ENCODE measurements at places on chromosomes 5 and 9.

- DNase-seq: no peak
These were observed 65.0 kb downstream of the AGTPBP1 start for GRCh38 chr9:85676790-85677189.

- peak; percentile 4 for DNase-seq
These were observed 8.2 kb downstream of the UNC5A start for GRCh38 chr5:176818391-176819098.

DNA sequence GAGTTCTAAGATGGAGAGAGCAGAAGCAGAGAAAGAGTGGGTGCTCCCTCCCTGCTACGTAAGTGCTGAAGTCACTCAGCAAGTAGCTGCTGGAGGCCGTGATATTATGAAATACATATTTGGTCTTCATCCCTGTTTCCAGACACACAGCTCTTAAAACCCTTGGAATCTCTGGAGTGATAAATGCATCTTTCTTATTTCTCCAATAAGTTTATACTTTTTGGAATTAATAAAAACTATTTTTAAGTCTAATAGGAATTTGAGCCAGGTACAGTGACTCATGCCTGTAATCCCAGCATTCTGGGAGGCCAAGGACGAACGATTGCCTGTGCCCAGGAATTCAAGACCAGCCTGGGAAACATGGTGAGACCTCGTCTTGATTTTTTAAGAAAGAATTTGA lies 60.6 kb downstream of the AUH start:
- DNase-seq: no peak

- DNase-seq: no peak
These were observed 163.2 kb upstream of the ADAMTS16 start for GRCh38 chr5:4976902-4977301.

- peak; percentile 72 for DNase-seq
These were observed 27.4 kb downstream of the QRFP start for GRCh38 chr9:130869250-130869649.

DNA sequence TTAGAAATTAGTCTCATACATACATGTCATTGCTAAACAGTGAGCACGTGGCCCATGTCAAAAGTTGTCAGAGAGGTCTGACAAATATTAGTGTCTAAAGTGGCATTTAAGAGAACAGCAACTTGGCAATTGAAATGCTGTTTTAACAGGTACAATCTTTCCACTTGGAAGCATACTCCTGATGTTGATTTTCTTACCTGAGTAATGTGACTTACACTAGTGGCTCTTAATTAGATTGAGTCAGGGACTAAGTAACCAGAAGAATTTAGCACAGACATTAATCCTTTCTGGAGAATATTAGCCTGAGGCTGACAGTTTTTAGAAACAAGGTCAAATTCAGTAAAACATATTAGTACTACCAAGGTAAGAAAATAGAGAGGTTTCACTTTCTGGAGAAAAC lies 357.0 kb upstream of the ZNF608 start:
- DNase-seq: no peak

DNA sequence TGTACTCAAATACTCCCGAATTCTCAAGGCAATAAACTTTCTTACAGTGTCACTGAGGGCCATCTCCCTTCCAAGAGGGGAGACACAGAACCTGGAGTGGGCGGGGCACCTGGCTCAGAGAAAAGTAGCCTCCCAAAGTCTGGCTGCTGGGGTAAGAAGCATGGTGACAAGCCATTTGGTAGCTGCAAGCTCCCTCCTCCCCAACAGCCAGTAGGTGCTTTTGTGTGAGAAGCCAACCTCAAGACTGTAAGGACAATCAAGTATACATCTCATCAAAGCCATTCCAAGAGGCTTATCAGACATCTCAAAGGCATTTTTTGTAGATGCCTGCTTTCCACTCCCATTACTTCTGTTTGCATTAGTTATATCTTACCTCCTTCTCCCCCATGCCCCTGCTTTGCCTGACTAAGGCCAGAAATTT lies 1.4 kb downstream of the DAB2 start:
- no peak for DNase-seq

DNA sequence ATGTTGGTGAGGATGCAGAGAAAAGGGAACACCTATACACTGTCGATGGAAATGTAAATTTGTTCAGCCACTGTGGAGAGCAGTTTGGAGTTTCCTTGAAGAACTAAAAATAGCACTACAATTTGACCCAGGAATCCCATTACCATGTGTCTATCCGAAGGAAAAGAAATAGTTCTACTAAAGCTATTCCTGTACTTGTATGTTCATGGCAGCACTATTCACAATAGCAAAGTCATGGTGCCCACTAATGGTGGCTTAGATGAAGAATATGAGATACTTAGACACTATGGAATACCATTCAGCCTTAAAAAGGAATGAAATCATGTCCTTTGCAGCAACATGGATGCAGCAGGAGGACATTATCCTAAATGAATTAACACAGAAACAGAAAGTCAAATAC lies 50.2 kb upstream of the CAST start:
- DNase-seq: no peak

GRCh38 chr5:127306647-127307046 lies 16.1 kb downstream of the MEGF10 start:
- no peak for DNase-seq

- DNase-seq: no peak
These were observed 62.4 kb upstream of the FSD1L start for GRCh38 chr9:105385381-105385985.

DNA sequence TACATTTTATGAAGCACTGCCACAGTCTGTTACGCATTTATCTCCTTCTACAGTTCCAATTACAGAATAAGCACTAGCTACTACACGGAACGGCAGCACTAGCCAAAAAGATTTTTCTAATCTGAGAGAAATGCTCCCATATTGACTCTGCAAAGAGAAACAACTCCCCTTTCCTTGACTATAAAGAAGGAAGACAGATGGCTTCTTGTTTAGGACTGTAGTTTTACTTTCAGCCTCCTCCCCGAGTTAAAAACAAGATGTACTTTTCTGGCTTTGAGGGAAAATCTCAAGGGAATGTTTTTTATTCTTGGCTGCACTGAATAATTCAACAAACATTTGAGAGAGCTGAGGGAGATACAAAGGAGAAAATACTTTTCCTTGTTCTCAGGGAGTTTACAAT lies 1.9 kb upstream of the SLC44A1 start:
- DNase-seq: no peak

DNA sequence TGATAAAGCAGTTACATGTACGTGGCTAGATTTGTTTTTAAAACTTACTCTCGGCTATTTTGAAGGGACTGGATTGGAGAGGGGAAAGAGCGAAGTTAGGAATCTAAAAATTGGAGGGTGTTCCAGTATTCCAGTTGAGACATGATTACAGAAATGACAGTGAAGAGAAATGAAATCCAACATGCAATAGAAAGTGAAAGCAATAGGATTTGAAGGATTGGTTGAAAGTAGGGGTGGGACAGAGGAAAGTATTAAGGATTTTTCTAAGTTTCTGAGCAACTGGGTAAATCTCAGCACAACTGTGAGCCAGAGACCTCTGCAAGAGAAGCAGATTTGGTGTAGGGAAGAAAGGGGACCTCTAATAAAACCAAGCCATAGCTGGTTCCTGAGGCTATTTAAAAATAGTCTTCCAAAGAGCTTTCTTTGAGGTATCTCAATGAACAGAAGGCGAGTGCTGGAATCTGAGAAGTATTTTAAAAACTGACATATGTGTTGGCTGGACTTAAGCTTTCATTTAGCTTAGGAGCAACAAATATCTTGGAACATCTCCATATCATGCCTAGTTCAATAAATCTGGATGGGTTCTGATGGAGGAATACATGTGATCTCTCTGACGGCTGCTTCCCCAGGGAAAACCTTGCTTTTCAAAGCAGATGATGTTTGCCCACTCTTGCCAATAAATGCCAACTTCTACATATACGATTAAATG lies 110.4 kb upstream of the IFNK start:
- DNase-seq: no peak

Measured in BE2C (cell line).